ENCODE measurements at places on chromosomes 12 and 14. TPM values are rescaled to one million over a fixed set of nuclear protein-coding genes. Genes with fewer than 3 reads are reported as not detected.

DNA sequence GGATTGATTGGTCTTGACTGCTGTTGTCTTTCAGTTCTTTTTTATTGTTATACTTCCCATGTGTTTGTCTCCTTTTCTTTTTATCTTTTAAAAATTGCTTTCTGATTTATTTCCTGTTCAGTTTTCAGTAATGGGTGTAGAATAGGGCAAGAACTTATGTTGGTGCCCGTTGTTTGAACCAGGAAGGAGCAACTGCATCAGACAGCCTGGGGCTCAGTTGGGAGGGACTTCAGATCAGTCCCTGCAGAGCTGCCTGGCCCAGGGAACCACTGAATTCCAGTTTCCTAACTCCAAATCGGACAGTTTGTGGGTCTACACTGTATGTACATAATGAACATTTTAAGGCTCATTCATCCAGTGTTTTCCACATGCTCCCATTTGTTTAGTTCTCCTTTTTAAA, 64.9 kb downstream of the FBXO34 start:
- H3K36me3 ChIP-seq: no peaks in the 10 kb centered on the region
- peaks cover 48% of the 10 kb centered on the region for H3K4me1 ChIP-seq
- peak overlapping the region; percentile 41 for H3K4me3 ChIP-seq

- peaks cover 4% of the 10 kb centered on the region for H3K4me1 ChIP-seq
- peak overlapping the region; percentile 20 for H3K27ac ChIP-seq
- H3K4me3 ChIP-seq: no peak overlapping the region
- no peaks in the 10 kb centered on the region for H3K27me3 ChIP-seq
- no peak for DNase-seq
Observed at GRCh38 chr14:84323978-84324377, 1206.0 kb upstream of the FLRT2 start.

- no peak overlapping the region for H3K4me3 ChIP-seq
- peaks cover 4% of the 10 kb centered on the region for H3K27me3 ChIP-seq
- peaks cover 3% of the 10 kb centered on the region for H3K4me1 ChIP-seq
- peaks cover 26% of the 10 kb centered on the region for H3K36me3 ChIP-seq
Observed at GRCh38 chr12:23561364-23562345, 387.8 kb downstream of the SOX5 start.

GRCh38 chr14:34785223-34786006, 71.0 kb upstream of the CFL2 start:
- H3K4me1 ChIP-seq: no peaks in the 10 kb centered on the region
- H3K4me3 ChIP-seq: no peak overlapping the region
- no peak for DNase-seq
- no peak overlapping the region for H3K27ac ChIP-seq
- H3K36me3 ChIP-seq: peaks cover 31% of the 10 kb centered on the region
- H3K27me3 ChIP-seq: no peaks in the 10 kb centered on the region

GRCh38 chr12:66331814-66332213, 29.5 kb downstream of the HELB start:
- H3K4me1 ChIP-seq: no peaks in the 10 kb centered on the region
- H3K4me3 ChIP-seq: no peak overlapping the region
- H3K27me3 ChIP-seq: no peaks in the 10 kb centered on the region

GRCh38 chr14:102279282-102279681, 25.7 kb downstream of the MOK start:
- DNase-seq: no peak
- H3K4me3 ChIP-seq: no peak overlapping the region
- peaks cover 12% of the 10 kb centered on the region for H3K36me3 ChIP-seq
- H3K27ac ChIP-seq: no peak overlapping the region

DNA sequence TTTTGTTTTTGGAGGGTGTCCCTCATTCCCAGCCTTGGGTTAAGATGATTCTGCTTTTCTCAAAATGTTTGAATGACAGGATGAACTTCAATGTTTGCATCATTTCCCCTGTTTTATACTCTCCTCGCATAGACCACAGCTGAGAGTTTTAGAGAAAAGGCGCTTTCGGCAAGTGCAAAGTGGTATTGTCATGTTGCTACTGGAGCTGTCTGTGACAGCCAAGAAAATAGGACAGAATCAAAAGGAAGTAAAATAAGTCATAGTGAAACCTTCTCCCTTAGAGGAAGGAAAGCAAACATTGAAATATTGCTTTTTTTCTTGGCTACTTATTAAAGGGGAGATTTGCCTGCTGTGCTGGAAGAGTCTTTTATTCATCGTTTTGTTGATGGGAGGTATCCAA, 33.5 kb upstream of the ARHGAP5 start:
- no peaks in the 10 kb centered on the region for H3K27me3 ChIP-seq
- H3K4me1 ChIP-seq: peaks cover 6% of the 10 kb centered on the region
- H3K36me3 ChIP-seq: no peaks in the 10 kb centered on the region
- no peak overlapping the region for H3K4me3 ChIP-seq

GRCh38 chr14:32694795-32695449, 243.8 kb upstream of the NPAS3 start:
- H3K36me3 ChIP-seq: no peaks in the 10 kb centered on the region
- no peaks in the 10 kb centered on the region for H3K27me3 ChIP-seq
- no peak for DNase-seq
- H3K4me3 ChIP-seq: no peak overlapping the region

- peaks cover 20% of the 10 kb centered on the region for H3K27me3 ChIP-seq
- DNase-seq: no peak
- H3K27ac ChIP-seq: peak overlapping the region; percentile 16
- H3K4me1 ChIP-seq: peaks cover 12% of the 10 kb centered on the region
- H3K36me3 ChIP-seq: no peaks in the 10 kb centered on the region
Observed at GRCh38 chr12:100359822-100360221, 2.9 kb downstream of the SLC17A8 start.

- H3K27ac ChIP-seq: no peak overlapping the region
- peaks cover 20% of the 10 kb centered on the region for H3K27me3 ChIP-seq
- no peak for DNase-seq
- H3K36me3 ChIP-seq: peaks cover 13% of the 10 kb centered on the region
- peaks cover 5% of the 10 kb centered on the region for H3K4me1 ChIP-seq
Observed at GRCh38 chr12:12004524-12004923, 66.2 kb upstream of the BCL2L14 start.

- peaks cover 11% of the 10 kb centered on the region for H3K27me3 ChIP-seq
- DNase-seq: no peak
- H3K4me3 ChIP-seq: no peak overlapping the region
- peaks cover 5% of the 10 kb centered on the region for H3K36me3 ChIP-seq
- no peaks in the 10 kb centered on the region for H3K4me1 ChIP-seq
Observed at GRCh38 chr12:18837505-18837904, 99.6 kb downstream of the CAPZA3 start.

DNA sequence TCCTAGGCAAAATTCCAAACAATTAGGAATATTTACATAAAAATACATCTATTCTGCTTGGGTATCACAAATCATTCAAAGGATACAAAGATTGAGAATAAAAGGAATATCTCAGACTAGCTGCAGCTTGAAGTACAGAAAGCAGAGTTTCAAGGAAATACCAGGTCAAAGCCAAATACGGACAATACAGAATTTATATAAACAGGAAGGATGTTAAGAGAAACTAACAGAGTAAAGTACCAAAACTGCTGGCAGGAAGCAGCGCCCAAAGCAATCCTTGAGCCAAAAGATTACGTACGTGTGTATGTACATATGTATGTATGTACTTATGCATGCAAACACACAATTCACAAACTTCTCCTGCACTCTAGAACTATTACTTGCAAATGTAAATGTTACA, 86.6 kb downstream of the PPP1R12A start:
- no peak overlapping the region for H3K4me3 ChIP-seq
- no peak for DNase-seq
- peaks cover 38% of the 10 kb centered on the region for H3K36me3 ChIP-seq
- H3K27me3 ChIP-seq: no peaks in the 10 kb centered on the region
- H3K4me1 ChIP-seq: no peaks in the 10 kb centered on the region

GRCh38 chr12:91574391-91574790, 391.8 kb upstream of the DCN start:
- H3K4me3 ChIP-seq: peak overlapping the region; percentile 1
- H3K27me3 ChIP-seq: no peaks in the 10 kb centered on the region
- DNase-seq: no peak
- no peak overlapping the region for H3K27ac ChIP-seq

DNA sequence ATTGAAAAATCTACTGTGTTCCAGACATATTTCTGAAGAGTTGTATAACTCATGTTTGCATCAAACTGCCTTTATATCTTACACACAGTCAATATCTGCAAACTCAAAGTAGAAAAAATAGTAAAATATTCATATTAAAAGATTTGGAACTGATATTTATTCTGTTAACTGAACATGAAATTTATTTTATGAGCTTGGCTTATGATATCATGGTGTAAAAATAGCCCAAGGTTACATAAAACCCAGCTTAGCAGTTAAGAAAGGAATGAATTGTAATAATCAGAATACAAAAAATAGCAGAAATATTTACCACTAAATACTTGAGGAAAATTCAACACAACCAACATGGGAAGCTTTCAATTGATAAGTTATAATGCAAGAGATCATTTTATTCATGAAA, 367.9 kb downstream of the FLRT2 start:
- no peak overlapping the region for H3K27ac ChIP-seq
- no peaks in the 10 kb centered on the region for H3K4me1 ChIP-seq
- no peak for DNase-seq
- H3K36me3 ChIP-seq: no peaks in the 10 kb centered on the region

DNA sequence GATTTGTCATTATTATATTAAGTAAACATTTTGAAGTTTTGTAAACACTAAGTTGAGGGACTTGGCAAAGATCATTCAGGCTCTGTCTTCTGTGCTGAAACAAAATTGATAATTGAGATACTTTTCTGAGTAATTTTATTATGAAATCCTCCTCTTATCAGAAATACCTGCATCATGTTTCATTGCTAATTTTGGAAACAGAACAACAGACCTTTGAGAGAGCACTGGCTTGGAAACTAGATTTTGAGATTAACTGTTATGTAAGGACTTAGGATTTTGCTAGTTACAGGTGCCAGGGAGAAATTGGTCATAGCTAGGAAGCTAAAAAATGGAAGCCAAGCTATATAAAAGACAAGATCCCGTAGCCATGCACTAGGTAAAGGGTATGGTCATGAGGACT, 201.7 kb upstream of the DCN start:
- H3K36me3 ChIP-seq: peaks cover 3% of the 10 kb centered on the region
- H3K4me1 ChIP-seq: peaks cover 40% of the 10 kb centered on the region
- H3K27me3 ChIP-seq: no peaks in the 10 kb centered on the region
- H3K4me3 ChIP-seq: no peak overlapping the region
- no peak overlapping the region for H3K27ac ChIP-seq

DNA sequence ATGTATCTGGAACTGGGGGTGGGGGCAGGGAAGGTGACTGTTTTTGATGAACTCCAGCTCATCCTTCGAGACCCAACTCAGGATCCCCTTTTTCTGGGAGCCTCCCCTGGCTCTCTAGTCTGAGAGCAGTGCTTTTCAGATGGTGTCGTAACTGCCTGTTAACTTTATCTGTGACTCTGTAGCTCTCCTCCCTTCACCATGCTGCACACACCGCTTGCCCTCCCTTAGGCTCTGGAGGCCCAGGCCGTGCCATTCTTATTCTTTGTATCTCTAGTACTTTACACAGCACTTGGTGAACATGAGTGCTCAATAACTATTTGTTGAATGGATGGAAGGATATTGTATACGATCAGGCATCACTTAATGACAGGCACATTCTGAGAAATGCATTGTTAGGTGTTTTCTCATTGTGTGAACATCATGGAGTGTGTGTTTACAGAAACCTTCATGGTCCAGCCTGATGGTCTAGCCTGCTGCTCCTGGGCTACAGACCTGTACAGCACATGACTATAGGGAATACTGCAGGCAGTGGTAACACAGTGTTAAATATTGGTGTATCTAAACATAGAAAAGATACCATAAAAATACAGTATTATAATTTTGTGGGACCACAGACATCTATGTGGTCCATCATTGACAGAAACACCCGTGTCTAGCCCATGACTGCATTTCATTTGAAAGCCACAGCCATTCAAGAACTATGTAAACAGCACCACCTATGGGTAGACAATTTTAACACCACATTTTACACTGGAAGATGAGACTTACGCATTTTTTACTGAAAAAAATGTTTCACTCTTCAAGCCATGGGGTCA, 91.8 kb downstream of the EML1 start:
- no peak for DNase-seq
- no peak overlapping the region for H3K27ac ChIP-seq
- H3K27me3 ChIP-seq: no peaks in the 10 kb centered on the region
- H3K36me3 ChIP-seq: no peaks in the 10 kb centered on the region

DNA sequence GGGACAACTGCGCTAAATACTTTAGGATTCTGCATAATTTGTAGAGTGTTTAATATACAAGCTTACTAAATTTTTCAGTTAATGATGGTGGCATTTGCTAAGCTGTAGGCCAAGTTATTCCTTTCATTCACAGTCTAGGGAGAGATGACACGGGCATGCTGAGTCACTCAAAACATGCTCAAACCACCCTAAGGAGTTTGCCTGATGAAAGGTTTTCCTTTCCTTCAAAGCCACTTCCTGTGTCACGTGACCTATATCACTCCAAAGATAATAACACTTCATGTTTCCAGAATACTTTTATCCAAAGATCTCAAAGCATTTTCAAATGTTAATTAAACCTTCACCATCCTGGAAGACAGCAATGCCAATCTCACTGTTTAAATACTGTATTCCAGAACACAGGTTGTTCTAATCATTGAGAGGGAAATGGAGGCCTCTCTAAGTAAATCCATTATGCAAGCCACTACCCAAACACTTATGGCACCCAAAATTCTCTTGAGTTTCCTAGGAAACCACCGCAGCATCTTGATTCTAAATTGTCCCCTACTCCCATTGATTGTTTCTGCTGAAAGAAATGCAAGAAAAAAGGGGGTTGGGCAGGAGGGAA, 207.0 kb upstream of the CDKN3 start:
- H3K36me3 ChIP-seq: no peaks in the 10 kb centered on the region
- DNase-seq: no peak
- no peaks in the 10 kb centered on the region for H3K27me3 ChIP-seq
- H3K4me1 ChIP-seq: peaks cover 30% of the 10 kb centered on the region
- H3K27ac ChIP-seq: no peak overlapping the region

GRCh38 chr12:56980941-56981530, 23.6 kb upstream of the RDH16 start:
- no peak overlapping the region for H3K4me3 ChIP-seq
- no peaks in the 10 kb centered on the region for H3K4me1 ChIP-seq
- no peaks in the 10 kb centered on the region for H3K36me3 ChIP-seq
- no peak overlapping the region for H3K27ac ChIP-seq

GRCh38 chr14:105980224-105980623, 453.8 kb downstream of the TMEM121 start:
- H3K27me3 ChIP-seq: no peaks in the 10 kb centered on the region
- H3K4me3 ChIP-seq: no peak overlapping the region
- DNase-seq: no peak

LAG3 gene
- 2.6 TPM for total RNA-seq

ADCY4 gene
- total RNA-seq: 2.2 TPM

NDRG2 gene
- 150 TPM for total RNA-seq

PSMB5 gene
- 153 TPM for total RNA-seq

PSEN1 gene
- total RNA-seq: 58.9 TPM
